ENCODE measurements at places on chromosomes 4 and X. TPM values are rescaled to one million over a fixed set of nuclear protein-coding genes. Genes with fewer than 3 reads are reported as not detected.

Gene FAT4
- total RNA-seq = 14.8 TPM

Gene KLHL4
- total RNA-seq = 1.1 TPM

Gene NKX6-1
- 0.32 TPM for total RNA-seq

Gene OGT
- 82.6 TPM for total RNA-seq

Gene SCML2
- total RNA-seq = 1.1 TPM
